ENCODE measurements at places on chromosomes 7 and 10.

- DNase-seq: no peak
Observed at GRCh38 chr7:47792521-47793121, 155.6 kb downstream of the PKD1L1 start.

- no peak for DNase-seq
Observed at GRCh38 chr10:62560201-62560819, 186.1 kb downstream of the ZNF365 start.

DNA sequence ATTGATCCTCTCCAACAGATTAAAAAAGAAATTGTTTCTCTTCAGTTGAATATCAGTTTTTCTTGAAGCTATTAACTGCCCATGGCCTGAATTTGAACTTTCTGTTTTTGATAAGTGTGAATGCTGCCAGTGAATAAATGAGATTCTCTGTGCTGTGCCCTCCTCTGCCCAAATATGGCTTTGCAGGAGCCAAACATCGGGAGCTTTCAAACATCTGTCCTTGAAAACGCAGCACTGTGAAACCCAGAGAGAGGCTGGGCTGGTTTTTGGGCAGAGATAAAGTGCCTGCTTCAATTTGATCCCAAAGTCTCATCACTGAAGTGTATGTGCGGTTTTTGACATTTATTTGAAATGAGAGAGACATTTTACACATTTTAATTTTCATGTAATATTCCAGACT lies 268.3 kb upstream of the SHH start:
- no peak for DNase-seq

- no peak for DNase-seq
Observed at GRCh38 chr10:117587036-117587435, 44.5 kb downstream of the EMX2 start.

DNA sequence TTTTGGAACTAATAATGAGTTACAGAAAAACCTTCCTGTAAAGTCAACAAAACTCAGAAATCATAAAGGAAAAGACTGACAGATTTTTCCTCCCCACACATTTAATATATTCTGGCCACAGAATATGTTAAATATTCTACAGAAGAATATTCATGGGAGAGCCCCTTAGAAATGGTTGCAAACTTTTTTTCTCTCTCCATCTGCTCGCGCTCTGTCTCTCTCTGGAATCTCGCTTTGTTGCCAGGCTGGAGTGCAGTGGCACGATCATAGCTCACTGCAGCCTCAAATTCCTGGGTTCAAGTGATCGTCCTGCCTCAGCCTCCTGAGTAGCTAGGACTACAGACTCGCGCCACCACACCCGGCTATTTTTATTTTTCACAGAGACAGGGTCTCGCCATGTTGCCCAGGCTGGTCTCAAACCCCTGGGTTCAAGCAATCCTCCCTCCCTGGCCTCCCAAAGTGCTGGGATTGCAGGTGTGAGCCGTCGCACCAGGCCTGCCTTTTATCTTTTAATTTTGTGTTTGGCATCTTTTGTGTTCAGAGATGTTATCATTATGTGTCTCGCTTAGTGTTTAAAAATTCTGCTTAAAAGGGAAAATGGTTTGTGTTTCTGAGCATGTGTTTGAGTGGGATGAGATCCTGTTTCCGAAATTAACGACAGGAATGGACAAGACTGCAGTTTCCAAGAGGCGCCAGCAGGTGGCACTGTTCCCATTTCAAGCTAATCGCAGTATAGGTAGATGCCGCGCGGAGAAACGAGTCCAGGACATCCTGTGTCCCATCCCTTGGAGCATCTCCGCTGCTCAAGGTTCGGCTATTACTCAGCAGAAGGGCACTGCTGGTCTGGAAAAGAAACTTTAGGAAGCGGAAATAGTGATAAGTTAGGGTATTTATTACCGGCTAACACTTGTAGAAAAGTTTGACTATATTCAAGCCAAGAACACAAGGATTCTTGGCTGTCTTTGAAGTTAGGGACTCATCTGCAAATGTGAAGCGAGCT lies 23.1 kb upstream of the ST7 start:
- DNase-seq: peak; percentile 36

DNA sequence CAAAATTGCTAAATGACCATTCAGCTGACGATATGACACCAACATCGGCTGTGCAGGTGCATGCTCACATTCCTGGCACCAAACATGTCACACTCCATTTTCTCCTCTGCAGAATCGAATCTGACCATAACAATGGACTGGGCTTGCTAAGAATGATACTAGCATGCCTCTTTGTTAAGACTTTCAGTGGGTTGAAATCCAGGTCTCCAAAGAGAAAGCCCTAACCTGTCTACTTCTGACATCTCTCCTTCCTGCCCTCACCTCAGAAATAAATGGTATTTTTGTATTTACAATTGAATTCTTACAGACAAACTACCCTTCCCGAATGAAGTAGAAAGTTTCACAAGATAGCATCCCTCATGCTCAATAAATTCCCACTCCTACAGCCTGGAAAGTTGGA lies 373.9 kb downstream of the KCNMA1 start:
- DNase-seq: no peak

DNA sequence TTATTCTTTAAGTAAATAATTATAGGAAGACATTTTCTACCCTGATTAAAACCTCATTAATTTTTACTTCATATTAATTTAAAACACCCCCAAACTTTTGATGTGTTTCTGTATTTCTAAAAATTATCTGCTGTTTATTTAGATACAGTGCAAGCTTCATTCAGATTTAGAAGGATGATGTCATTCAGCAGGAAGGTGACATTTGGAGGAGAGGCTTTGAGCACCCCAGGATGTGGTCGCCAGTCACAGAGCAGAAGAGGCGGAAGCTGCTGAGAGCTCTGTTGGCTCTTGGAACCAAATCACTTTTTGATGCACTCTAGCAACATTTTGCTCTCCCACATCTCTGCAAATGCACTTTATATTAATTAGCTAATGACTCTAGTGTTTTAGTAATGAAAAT lies 233.9 kb upstream of the CACNA2D1 start:
- no peak for DNase-seq

GRCh38 chr7:96243241-96243640 lies 78.7 kb downstream of the SLC25A13 start:
- no peak for DNase-seq

DNA sequence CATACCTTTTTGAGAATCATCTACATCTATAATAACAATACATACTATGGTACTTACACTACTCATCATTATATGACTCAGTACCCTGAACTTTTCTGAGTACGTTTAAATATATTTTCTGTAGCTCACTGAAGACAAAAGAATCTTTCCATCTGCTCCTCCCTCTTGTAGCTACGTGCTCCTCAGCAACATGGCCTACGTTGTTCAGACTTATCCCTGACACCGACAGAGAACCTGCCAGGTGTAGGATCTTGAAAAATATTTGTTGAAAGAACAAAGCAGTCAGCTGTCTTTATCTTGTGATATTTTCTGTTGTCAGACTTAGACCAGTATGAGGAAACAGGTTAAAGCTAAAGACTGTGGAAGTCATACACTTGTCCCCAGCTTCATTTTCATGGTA lies 356.0 kb upstream of the MYO3A start:
- DNase-seq: no peak

GRCh38 chr10:32000937-32001336 lies 55.3 kb downstream of the KIF5B start:
- no peak for DNase-seq

GRCh38 chr7:47361746-47362215 lies 220.1 kb downstream of the TNS3 start:
- DNase-seq: no peak

GRCh38 chr10:92231196-92231595 lies 59.7 kb downstream of the CPEB3 start:
- DNase-seq: no peak

DNA sequence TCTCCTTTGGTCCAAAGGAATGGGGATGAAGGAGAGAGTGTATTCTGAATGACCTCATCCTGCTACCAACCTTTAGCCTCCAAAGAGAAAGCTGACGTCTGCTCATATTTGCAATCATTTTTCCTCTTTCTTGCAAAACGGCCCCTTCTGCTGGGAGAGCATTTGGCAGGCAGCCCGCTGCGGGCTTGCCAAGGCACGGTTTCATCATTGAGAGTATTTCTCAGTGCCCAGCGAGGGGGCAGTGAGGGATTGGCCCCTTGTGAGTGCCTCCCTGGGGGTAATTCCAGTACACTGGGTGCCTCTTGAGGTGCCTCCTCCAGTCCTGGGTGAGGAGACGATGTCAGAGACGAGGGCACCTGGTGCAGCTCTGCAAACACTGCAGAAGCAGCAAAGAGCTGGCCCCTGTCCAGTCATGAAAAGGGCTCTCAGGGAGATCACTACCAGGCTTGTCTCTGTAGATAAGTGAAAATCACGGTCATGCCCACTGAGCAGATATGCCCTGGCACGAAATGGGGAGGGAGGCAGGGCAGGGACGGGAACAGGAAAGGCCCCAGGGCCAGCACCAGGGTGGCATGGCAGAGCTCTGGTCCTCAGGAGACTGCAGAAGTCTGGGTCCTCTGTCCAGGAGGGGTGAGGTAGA lies 48.7 kb upstream of the SHH start:
- DNase-seq: no peak

DNA sequence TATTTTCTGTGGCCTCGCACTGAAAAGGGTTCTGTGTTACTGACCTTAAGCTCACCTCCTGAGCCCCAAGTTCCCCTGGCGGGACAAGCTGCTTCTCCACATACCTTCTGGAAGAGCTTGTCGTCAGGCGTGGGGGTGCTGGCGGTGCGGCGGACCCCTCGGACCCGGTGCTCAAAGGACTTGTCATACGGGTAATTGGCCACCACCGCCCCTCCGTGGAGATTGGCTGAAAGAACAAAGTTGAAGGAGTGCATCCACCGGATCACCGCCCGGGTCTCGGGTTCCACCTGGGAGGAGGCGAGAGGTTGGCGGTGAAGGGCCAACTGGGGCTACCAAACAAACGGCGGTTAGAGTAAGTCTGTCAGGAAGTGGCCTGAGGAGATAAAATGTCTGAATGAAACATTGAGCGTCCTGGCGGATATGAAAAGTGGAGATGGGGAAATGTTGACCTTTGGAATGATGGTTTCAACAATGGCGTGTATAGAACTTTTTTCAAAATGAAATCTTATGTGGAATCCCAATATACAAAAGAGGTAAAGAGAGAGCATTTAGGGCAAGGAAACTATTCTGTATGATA lies 16.5 kb downstream of the CPN1 start:
- no peak for DNase-seq

DNA sequence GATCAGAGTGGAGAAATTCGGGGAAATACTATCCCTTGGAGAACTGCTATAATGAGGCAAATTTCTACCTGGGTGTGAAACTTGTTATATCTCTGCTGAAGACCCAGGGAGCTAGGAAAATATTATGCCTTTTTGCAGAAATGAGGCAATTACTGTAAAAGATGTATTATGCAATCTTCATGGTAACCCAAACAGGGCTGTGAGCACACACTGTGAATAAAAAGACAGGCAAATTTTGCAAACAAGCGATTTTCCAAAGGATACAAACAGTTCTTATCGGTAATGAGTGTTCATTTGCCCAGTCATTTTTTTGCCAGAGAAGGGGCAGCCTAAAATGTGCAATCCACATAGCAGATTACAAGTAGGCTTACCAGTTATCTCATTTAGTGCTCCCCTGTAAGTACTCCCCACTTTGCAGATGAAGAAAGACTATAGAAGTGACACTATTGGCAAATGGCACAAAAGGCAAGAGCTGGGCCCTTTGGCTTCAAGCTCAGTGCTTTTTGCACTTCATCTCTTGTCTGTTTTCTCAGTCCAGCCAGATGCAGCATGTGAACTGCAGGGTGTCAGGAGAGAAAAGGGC lies 205.8 kb downstream of the HECW1 start:
- peak; percentile 32 for DNase-seq

DNA sequence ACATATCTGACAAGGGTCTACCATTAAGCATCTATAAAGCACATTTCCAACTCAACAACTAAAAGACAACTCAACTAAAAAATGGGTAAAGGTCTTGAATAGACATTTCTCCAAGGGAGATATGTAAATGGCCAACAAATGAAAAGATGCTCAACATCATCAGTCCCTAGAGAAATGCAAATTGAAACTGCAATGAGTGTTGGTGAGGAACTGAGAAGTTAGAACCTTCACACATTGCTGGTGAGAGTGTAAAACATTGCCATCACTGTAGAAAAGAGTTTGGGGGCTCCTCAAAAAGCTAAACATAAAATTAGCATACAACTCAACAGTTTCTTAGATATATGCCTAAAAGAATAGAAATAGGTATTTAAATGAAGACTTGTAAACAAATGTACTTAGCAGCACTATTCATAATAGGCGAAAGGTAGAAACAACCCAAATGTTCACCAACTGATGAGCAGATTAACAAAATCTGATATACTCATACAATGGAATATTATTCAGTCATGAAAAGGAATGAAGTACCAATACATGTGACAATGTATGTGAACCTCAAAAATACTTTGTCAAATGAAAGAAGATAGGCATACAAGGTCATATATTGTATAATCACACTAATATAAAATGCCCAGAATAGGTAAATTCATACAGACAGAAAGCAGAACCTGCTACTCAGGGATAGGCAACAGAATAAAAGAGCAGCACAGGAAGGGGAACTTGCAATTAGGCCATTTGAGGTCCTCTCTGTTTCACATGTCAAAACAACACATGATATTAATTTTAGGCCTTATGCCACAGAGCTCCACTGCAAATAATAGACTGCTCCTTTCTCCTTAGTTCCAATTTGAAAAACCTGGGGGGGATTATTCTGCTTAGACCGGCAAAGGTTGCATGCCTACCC lies 10.6 kb upstream of the LRRC72 start:
- no peak for DNase-seq

DNA sequence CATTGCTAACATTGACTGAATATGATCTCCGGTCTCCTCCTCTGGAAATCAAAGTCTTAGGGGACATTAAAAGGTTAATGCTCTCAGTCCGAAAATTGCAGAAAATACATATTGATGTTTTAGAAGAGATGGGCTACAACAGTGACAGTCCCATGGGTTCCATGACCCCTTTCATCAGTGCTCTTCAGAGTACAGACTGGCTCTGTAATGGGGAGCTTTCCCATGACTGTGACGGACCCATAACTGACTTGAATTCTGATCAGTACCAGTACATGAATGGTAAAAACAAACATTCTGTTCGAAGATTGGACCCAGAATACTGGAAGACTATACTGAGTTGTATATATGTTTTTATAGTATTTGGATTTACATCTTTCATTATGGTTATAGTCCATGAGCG lies 39.2 kb downstream of the SAMD8 start:
- DNase-seq: no peak

GRCh38 chr10:21991785-21992184 lies 11.7 kb downstream of the DNAJC1 start:
- no peak for DNase-seq

GRCh38 chr7:38186593-38187314 lies 8.7 kb downstream of the STARD3NL start:
- peak; percentile 5 for DNase-seq

DNA sequence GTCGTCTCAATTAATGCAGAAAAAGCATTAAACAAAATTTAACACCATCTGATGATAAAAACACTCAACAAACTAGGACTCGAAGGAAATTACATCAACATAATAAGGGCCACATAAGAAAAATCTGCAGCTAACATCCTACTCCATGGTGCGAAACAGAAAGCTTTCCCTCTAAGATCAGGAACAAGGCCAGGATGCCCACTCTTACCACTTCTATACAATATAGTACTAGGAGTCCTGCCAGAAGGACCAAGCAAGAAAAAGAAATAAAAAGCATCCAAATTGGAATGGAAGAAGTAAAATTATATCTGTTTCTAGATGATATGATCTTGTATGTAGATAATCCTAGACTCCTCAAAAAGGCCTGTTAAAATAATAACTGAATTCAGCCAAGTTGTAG lies 143.8 kb upstream of the GPR22 start:
- no peak for DNase-seq

GRCh38 chr10:77649333-77650331 lies 12.0 kb upstream of the KCNMA1 start:
- DNase-seq: peak; percentile 22

GRCh38 chr10:124347956-124348355 lies 70.8 kb downstream of the OAT start:
- no peak for DNase-seq

- peak; percentile 25 for DNase-seq
Observed at GRCh38 chr7:107592361-107593024, 12.4 kb downstream of the BCAP29 start.
